ENCODE measurements at places on chromosomes 7 and 10. TPM values are rescaled to one million over a fixed set of nuclear protein-coding genes. Genes with fewer than 3 reads are reported as not detected.

Gene HOXA6
- 0.38 TPM for total RNA-seq

GRCh38 chr10:8591640-8592039 is 537.2 kb downstream of the GATA3 start:
- no peaks in the 10 kb centered on the region for H3K36me3 ChIP-seq
- H3K4me3 ChIP-seq = no peak overlapping the region
- DNase-seq = no peak

DNA sequence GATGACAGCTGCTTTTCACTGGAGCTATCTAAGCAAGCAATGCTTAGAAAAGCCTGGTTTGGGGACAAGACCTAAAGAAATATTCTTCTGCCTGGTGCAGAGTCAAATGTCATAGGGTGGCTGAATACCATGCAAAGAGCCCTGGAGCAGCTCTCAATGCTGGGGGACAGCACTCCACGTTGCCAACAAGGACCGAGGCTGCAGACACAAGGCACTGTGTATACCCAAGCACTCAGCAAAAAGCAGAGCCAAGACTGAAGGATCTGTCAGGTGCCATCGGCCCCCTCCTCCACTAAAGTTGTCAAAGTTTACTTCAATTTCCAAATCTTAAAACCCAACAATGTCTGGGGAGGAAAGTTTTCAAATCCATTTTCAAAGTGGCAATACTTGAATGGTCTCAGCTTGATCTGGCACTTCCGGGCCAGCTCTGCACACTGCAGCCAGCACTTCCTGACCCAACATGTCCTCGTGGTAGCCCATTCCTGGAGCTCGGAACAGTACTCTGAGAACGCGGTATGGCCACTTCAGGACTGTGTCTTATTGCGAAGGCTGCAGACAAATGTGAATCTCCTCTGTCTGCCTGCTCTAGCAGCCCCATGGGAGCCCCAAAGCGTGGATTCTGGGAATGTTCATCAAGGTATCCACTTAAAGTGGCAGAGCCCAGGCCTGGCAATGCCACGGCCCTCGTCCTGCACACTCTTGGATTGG is 191.8 kb downstream of the TNS3 start:
- no peak overlapping the region for H3K27ac ChIP-seq
- peaks cover 15% of the 10 kb centered on the region for H3K36me3 ChIP-seq

Gene PNLIPRP2
- not detected for total RNA-seq

GRCh38 chr10:92387289-92387940 is 96.4 kb downstream of the MARCHF5 start:
- no peaks in the 10 kb centered on the region for H3K4me1 ChIP-seq
- H3K36me3 ChIP-seq = no peaks in the 10 kb centered on the region
- H3K27me3 ChIP-seq = no peaks in the 10 kb centered on the region
- no peak for DNase-seq
- H3K4me3 ChIP-seq = no peak overlapping the region

GRCh38 chr7:50184271-50184990 is 91.4 kb upstream of the ZPBP start:
- no peaks in the 10 kb centered on the region for H3K27me3 ChIP-seq
- no peak overlapping the region for H3K27ac ChIP-seq
- no peaks in the 10 kb centered on the region for H3K36me3 ChIP-seq
- no peak overlapping the region for H3K4me3 ChIP-seq
- H3K4me1 ChIP-seq = peaks cover 6% of the 10 kb centered on the region

- H3K4me3 ChIP-seq = no peak overlapping the region
- H3K27me3 ChIP-seq = no peaks in the 10 kb centered on the region
These were observed 21.8 kb downstream of the PWWP2B start for GRCh38 chr10:132418527-132419416.

DNA sequence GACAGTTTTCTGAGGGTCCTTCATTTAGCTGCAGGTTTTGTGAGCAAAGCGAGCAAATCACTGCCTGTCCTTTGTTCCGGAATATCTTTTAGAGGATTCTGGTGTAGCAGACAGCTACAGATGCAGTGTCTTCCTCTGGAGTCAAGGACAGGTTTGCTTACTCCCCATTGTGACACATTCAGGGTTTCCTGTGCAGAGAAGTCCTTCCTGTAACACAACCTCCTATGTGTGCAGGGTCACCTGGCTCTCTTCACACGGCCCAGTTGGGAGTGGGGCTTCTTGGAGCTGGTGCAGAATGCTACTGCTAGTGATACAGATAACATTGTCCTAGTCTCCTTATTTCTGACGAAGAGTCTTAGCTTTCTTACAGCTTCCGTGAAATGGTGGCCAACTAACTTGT is 47.9 kb downstream of the RBM33 start:
- peaks cover 66% of the 10 kb centered on the region for H3K4me1 ChIP-seq
- no peak overlapping the region for H3K4me3 ChIP-seq
- no peak overlapping the region for H3K27ac ChIP-seq
- no peak for DNase-seq
- no peaks in the 10 kb centered on the region for H3K36me3 ChIP-seq

- H3K36me3 ChIP-seq = no peaks in the 10 kb centered on the region
- peak overlapping the region; percentile 68 for H3K27ac ChIP-seq
- no peak for DNase-seq
- peaks cover 41% of the 10 kb centered on the region for H3K4me1 ChIP-seq
- no peak overlapping the region for H3K4me3 ChIP-seq
- H3K27me3 ChIP-seq = no peaks in the 10 kb centered on the region
These were observed 13.8 kb downstream of the MXI1 start for GRCh38 chr10:110221044-110221720.

DNA sequence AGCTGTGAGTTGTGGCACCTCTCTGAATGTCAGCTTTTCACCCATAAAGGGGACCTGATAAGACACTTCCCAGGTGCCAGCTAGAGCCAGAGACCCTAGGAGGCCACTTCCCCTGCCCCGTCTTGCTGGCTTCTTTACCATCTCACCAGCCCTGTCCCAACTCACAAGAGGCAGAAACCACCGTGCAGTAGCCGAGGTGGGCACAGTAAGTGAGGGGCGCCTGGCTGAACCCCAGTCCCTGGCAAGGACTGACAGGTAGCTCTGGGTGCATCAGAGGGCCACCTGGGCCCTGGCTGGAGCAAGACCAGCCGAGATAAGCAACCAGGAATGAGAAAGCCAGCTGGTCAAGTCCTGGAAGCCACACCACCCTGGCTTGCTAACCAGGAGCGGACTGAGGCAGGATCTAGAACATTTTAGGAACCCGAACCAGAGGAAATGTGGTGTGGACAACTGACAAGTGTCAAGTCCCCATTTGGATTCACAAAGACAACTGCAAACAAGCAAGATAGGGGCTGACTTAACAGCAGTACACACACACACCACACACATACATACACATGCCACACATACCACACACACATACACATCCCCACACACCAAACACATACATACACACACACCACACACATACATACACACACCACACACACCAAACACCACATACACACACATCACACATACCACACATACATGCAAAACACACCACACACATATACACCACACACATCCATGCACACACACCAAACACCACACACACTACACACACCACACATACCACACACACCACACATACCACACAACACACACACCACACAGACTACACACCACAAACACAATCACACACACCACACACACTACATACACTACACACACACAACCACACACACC is 20.8 kb downstream of the OGDHL start:
- no peaks in the 10 kb centered on the region for H3K36me3 ChIP-seq
- H3K4me1 ChIP-seq = no peaks in the 10 kb centered on the region
- no peaks in the 10 kb centered on the region for H3K27me3 ChIP-seq
- DNase-seq = peak; percentile 60
- H3K4me3 ChIP-seq = no peak overlapping the region
- no peak overlapping the region for H3K27ac ChIP-seq

Gene ASZ1
- not detected for total RNA-seq

Gene TRIM74
- 1.4 TPM for total RNA-seq

- H3K36me3 ChIP-seq = no peaks in the 10 kb centered on the region
- H3K4me3 ChIP-seq = no peak overlapping the region
- no peaks in the 10 kb centered on the region for H3K4me1 ChIP-seq
- no peak overlapping the region for H3K27ac ChIP-seq
- no peak for DNase-seq
These were observed 84.5 kb upstream of the PPP2R2D start for GRCh38 chr10:131816157-131816775.

Gene C7orf57
- total RNA-seq = not detected

- H3K36me3 ChIP-seq = peaks cover 29% of the 10 kb centered on the region
- no peak for DNase-seq
- H3K4me3 ChIP-seq = no peak overlapping the region
- H3K27ac ChIP-seq = no peak overlapping the region
- peaks cover 13% of the 10 kb centered on the region for H3K4me1 ChIP-seq
These were observed 11.1 kb upstream of the SEC24C start for GRCh38 chr10:73732931-73733623.

DNA sequence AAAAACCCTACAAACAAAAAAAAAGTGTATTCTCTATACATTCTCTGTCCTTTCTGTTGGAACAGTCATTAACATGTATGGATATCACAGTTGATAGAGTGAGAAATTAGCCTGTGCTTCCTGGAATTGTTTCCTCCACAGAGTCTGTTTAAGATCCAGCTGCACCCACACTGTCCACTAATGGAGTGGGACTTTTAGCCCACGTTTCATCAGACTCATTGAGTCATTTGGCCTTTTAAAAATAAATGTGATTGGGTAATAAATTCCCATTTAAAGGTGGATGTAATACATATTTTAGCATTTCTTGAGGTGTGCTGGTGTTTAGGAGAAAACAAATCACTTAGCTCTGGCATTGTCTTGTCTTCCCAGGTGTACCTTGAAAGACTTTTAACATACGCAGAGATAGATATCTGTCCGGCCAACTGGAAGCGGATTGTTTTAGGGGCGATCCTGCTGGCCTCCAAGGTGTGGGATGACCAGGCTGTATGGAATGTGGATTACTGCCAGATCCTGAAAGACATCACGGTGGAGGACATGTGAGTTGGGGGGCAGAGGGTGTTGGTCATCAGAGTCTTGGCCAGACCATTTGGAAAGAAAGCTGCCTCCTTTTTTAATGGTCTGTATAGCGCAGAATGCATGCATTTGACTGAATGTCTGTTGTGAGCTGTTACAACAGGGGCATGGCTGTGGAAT is 52.3 kb upstream of the GJD4 start:
- no peak overlapping the region for H3K27ac ChIP-seq
- peaks cover 10% of the 10 kb centered on the region for H3K36me3 ChIP-seq
- H3K4me1 ChIP-seq = peaks cover 21% of the 10 kb centered on the region
- DNase-seq = no peak

DNA sequence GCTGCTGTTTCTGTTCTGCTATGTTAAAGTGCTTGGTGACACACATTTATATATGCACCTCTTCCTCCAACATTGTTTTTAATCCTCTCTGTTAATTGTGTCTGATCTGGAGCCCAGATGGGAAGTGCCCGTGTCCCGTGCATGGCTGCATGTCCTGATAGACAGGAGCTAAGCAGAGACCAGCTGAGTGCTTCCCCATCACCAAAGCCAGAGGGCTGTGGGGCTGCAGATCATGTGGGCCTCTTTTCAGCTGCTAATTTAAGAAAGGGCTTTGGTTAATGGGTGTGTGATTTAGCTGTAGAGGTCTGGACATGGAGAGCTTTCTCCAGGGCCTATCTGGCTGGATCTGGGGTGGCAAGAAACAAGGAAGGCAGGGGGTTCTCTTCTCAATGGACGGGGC is 96.5 kb upstream of the NPS start:
- H3K4me1 ChIP-seq = no peaks in the 10 kb centered on the region
- H3K4me3 ChIP-seq = no peak overlapping the region
- no peaks in the 10 kb centered on the region for H3K36me3 ChIP-seq
- DNase-seq = no peak
- no peaks in the 10 kb centered on the region for H3K27me3 ChIP-seq
- H3K27ac ChIP-seq = no peak overlapping the region

GRCh38 chr7:141363748-141364147 is 187.5 kb upstream of the AGK start:
- H3K27me3 ChIP-seq = no peaks in the 10 kb centered on the region
- H3K4me3 ChIP-seq = no peak overlapping the region
- no peaks in the 10 kb centered on the region for H3K4me1 ChIP-seq
- DNase-seq = no peak
- no peaks in the 10 kb centered on the region for H3K36me3 ChIP-seq

Gene AKR1C4
- total RNA-seq = not detected

DNA sequence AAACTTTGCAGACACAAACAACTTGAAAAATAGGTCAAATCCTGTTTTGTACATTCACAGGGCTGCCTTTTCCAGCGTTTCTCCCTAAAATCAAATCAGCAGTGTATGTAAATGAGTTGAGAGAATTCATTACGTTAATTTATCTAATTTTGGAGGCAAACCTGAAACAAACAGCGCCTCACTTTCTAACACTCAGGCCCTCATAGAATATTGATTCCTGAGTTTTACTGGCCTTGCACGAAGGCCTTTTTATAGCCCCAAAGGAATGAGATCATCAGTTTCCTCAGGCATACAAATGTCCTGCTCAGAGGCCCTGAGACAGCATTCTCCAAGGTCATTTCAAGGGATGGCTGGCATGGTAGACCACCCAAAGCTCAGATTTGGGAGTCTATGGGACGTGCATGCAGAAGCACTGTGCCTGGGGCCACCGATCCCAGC is 131.7 kb upstream of the CHST15 start:
- no peak for DNase-seq
- peaks cover 53% of the 10 kb centered on the region for H3K4me1 ChIP-seq
- H3K4me3 ChIP-seq = no peak overlapping the region
- H3K27me3 ChIP-seq = no peaks in the 10 kb centered on the region
- H3K36me3 ChIP-seq = no peaks in the 10 kb centered on the region
- no peak overlapping the region for H3K27ac ChIP-seq

GRCh38 chr7:29878081-29878688 is 71.9 kb downstream of the WIPF3 start:
- H3K27ac ChIP-seq = no peak overlapping the region
- no peak overlapping the region for H3K4me3 ChIP-seq
- H3K27me3 ChIP-seq = peaks cover 14% of the 10 kb centered on the region
- no peaks in the 10 kb centered on the region for H3K4me1 ChIP-seq
- H3K36me3 ChIP-seq = no peaks in the 10 kb centered on the region

GRCh38 chr7:36210291-36210922 is 57.4 kb downstream of the EEPD1 start:
- no peak for DNase-seq
- peaks cover 32% of the 10 kb centered on the region for H3K4me1 ChIP-seq
- no peak overlapping the region for H3K4me3 ChIP-seq
- no peaks in the 10 kb centered on the region for H3K36me3 ChIP-seq

Gene SLC35G1
- total RNA-seq = 3.7 TPM

- no peak for DNase-seq
- H3K36me3 ChIP-seq = no peaks in the 10 kb centered on the region
- no peaks in the 10 kb centered on the region for H3K27me3 ChIP-seq
- no peak overlapping the region for H3K27ac ChIP-seq
These were observed 28.8 kb upstream of the CCNJ start for GRCh38 chr10:96014473-96015102.

- H3K27ac ChIP-seq = peak overlapping the region; percentile 61
- peaks cover 59% of the 10 kb centered on the region for H3K4me1 ChIP-seq
- H3K36me3 ChIP-seq = no peaks in the 10 kb centered on the region
- H3K27me3 ChIP-seq = no peaks in the 10 kb centered on the region
These were observed 86.7 kb downstream of the MDFIC start for GRCh38 chr7:115008465-115009114.

GRCh38 chr7:332020-332517 is 42.1 kb downstream of the FOXL3 start:
- peak; percentile 64 for DNase-seq
- H3K36me3 ChIP-seq = no peaks in the 10 kb centered on the region
- no peak overlapping the region for H3K27ac ChIP-seq
- no peak overlapping the region for H3K4me3 ChIP-seq
- peaks cover 16% of the 10 kb centered on the region for H3K4me1 ChIP-seq

Gene AKR1B1
- 54.3 TPM for total RNA-seq

Gene CTTNBP2
- 9.0 TPM for total RNA-seq
